ENCODE measurements at places on chromosomes 6 and 20. TPM values are rescaled to one million over a fixed set of nuclear protein-coding genes. Genes with fewer than 3 reads are reported as not detected.

The HCRTR2 gene
- total RNA-seq: 0.16 TPM

The PAX1 gene
- not detected for total RNA-seq

DNA sequence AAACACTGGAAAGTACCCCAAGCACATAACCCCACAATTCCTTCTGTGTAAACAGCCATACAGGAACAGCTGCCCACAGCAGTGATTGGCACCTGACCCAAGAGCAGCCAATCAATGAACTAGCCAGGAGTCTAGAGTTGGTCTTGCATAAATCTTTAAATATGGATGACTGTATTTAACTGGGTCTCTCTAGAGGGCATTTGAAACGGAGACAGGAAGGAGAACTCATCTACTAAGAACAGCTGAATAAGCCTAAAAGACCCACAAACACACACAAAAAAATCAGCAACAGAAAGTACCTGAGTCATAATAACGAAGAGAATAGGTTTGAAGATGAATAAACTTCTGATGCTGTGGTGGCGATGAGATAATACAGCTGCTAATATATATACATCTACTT lies 49.0 kb upstream of the ASF1A start:
- no peak for DNase-seq

- DNase-seq: no peak
These were observed 26.1 kb upstream of the KLHL31 start for GRCh38 chr6:53691667-53692133.

- DNase-seq: no peak
These were observed 24.8 kb downstream of the ZNF311 start for GRCh38 chr6:28980137-28980851.

- no peak for DNase-seq
These were observed 906 bp upstream of the COL12A1 start for GRCh38 chr6:75206576-75207342.

The SLC17A2 gene
- 0.11 TPM for total RNA-seq

Data from urinary bladder (tissue), 4 donors.